ENCODE measurements at places on chromosomes 2 and 18. TPM values are rescaled to one million over a fixed set of nuclear protein-coding genes. Genes with fewer than 3 reads are reported as not detected.

FAM117B gene
- 20.6 TPM for total RNA-seq

STON1 gene
- 16.2 TPM for total RNA-seq

- DNase-seq: no peak
These were observed 390.2 kb downstream of the THSD7B start for GRCh38 chr2:137155356-137156104.

DNA sequence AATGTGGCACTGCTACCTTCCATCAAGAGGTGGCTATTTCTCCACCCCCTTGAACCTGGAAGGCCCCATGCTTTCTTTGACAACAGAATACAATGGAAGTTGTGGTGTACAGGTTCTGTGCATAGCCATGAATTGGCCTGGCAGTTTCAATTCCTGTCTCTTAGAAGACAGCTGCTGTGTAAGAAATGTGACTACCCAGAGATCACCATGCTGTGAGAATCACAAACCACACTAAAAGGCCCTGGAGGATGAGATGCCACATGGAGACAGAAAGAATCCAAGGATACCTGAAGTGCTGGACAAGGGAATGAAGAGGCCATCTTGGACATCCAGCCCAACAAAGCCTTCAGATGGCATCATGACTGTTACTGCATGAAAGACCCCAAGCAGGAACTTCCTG is 47.7 kb upstream of the EHBP1 start:
- no peak for DNase-seq

DNA sequence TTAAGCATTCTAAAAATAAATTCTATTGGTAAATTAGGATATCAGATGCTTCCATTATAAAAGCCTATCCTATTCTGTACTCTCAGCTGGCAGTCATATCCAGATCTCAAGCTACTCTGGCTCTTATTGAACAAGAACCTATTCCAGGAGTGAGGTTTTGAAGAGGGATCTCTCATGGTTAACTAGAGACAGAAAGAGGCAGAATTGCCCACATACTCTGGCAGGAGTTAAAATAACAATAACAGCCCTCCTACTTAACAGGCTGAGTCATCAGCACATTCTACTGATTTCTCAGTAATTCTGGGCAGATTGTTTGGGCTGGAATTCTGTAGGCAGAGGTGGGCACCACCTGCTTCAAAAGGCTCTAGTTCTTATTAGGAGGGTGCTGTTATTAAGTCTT is 142.0 kb upstream of the UNC80 start:
- DNase-seq: no peak

All from ureter (tissue), 1 donor.